ENCODE measurements at places on chromosomes 16 and 17. TPM values are rescaled to one million over a fixed set of nuclear protein-coding genes. Genes with fewer than 3 reads are reported as not detected.

Gene CDK5R1
- 8.0 TPM for total RNA-seq

Gene ADAD2
- total RNA-seq, result not detected

Gene MPP3
- 10.8 TPM for total RNA-seq

Gene NATD1
- total RNA-seq, result 2.1 TPM

Gene SLC25A11
- total RNA-seq, result 45.5 TPM

Gene CHST5
- not detected for total RNA-seq

Gene KCNH4
- total RNA-seq, result not detected

Gene MSRB1
- 22.0 TPM for total RNA-seq

Gene EME1
- total RNA-seq, result 13.2 TPM

Gene ABCC11
- total RNA-seq, result not detected

Gene IL32
- total RNA-seq, result 461 TPM

Gene KRTAP4-7
- not detected for total RNA-seq

Gene NPIPA7
- 3.8 TPM for total RNA-seq

Gene SLC5A2
- not detected for total RNA-seq

Gene TNRC6C
- 5.3 TPM for total RNA-seq

Gene KRT39
- total RNA-seq, result not detected

Gene SLFN11
- 2.1 TPM for total RNA-seq

All from epithelial cell of proximal tubule (primary cell).